ENCODE measurements at places on chromosomes 2 and 18. TPM values are rescaled to one million over a fixed set of nuclear protein-coding genes. Genes with fewer than 3 reads are reported as not detected.

SCN7A gene
- total RNA-seq = 0.14 TPM

IL18RAP gene
- total RNA-seq = not detected

TBC1D8 gene
- total RNA-seq = 18.9 TPM

SRD5A2 gene
- not detected for total RNA-seq

SPATS2L gene
- 72.4 TPM for total RNA-seq

RTKN gene
- total RNA-seq = 11.1 TPM

REG3A gene
- not detected for total RNA-seq

NOSTRIN gene
- 0.09 TPM for total RNA-seq

KCNE4 gene
- 43.9 TPM for total RNA-seq

PPP1R1C gene
- total RNA-seq = 1.00 TPM

AKAIN1 gene
- total RNA-seq = not detected

NEB gene
- 0.18 TPM for total RNA-seq

ANKRD62 gene
- not detected for total RNA-seq

TRABD2A gene
- 6.4 TPM for total RNA-seq

ADRA2B gene
- total RNA-seq = 0.09 TPM

MBD5 gene
- total RNA-seq = 19.3 TPM

RMDN2 gene
- total RNA-seq = 7.9 TPM

SLC4A5 gene
- 0.14 TPM for total RNA-seq

SETBP1 gene
- 2.8 TPM for total RNA-seq

CNDP2 gene
- total RNA-seq = 39.7 TPM

RGPD3 gene
- total RNA-seq = 0.09 TPM

DLX1 gene
- not detected for total RNA-seq

SCTR gene
- not detected for total RNA-seq

B3GNT7 gene
- total RNA-seq = under 0.01 TPM

VIT gene
- 2.0 TPM for total RNA-seq

DCAF17 gene
- total RNA-seq = 23.4 TPM

MRO gene
- total RNA-seq = 0.18 TPM

NEU4 gene
- not detected for total RNA-seq

TTC39C gene
- total RNA-seq = 27.5 TPM
